ENCODE measurements at places on chromosomes 4 and X.

DNA sequence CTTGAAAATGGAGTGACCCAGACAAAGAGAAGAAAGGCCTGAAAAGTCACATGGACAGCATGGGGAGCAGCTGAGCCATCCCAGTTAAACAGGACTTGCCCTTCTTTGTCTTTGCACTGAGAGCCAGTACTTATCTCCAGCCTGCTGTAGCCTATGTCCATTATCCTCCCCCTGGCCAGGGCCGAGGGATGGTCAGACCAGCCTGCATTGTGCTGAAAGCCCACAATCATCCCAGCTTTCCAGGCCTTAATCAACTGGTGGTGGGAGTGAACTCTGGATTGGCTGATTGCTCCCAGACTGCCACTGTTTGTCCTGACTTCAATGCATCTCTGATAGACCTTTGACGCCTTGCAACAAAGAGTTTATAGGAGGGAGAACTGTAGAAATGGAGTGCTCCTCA is 453.1 kb downstream of the EPHA5 start:
- no peak for DNase-seq

- DNase-seq, result no peak
Measured at GRCh38 chrX:46681849-46682248, 77.1 kb downstream of the SLC9A7 start.

GRCh38 chrX:7946960-7947359 is 19.7 kb upstream of the PNPLA4 start:
- DNase-seq, result no peak

DNA sequence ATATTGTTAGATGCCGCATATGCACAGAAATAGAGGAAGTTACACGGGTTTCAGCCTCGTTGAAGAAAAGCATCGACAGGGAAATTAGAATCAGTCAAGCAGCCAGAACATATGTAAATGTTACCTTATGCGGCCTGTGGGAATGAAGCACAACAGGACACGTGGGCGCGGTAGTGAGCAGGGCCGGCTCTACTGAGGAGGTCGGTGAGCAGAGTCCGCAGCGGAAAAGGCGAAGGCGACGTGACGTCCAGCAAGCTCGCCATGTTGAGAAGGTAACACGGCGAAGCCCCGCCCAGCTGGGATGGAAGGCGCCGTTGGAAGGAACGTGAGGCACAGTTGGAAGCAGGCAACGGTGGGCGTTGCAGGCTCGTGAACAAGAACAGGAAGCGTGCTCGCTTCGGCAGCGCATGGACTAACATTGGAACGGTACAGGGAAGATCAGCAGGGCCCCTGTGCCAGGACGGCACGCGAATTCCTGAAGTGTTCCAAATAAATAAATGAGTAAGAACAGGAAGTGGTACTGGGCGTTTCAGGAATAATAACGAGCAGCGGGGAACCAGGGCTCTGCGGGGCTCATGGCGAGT is 54.6 kb downstream of the MTNR1A start:
- no peak for DNase-seq

DNA sequence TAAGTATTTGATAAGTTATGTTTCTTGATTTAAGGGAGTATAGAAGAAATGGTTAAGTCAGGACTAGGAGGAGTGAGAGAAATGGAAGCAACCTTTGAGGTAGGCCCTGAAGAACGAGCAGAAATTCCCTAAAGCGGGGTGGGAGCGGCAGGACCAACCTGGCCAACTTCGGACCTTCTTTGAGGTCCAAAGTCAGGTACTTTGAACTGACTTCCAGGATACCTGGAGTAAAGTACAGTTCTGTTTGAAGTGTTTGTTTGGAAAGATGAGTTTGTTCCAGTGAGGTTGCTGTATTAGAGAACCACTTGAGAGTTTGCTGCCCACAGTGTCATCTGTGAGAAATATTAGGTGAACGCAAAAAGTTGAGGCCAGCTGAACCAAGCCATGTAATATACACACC is 11.7 kb downstream of the RNF4 start:
- DNase-seq, result no peak

DNA sequence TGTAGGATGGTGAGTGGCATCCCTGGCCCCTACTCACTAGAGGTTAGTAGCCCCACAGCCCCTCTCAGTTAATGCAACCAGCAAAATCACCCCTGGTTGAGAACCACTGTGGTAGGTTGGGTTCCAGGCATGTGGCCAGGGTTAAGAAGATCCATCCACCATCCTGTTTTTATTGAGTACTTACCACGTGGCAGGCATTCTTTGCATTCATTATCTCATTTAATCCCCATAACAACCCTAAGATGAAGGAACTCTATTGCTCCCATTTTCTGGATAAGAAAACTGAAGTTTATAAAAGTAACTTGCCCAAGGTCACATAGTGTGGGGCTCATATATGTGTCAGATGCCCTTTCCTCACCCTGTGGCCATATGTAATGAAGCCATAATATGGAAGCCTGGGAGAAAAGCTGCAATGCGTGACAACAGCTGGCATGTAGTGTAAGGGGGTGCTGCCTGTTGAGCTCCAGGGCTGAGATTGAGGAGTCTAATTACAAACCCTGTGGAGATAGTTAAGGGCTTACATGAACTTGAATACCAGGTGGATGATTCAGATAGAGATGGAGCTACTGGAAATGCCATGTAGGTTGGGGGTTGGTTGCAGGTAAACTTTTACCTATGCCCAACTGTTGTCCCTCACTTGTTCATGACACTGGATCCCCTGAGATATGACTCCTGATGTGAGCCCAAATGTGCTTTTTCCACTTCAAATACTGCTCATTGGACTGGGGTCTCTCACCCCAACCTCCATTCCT is 100.2 kb upstream of the PGRMC2 start:
- DNase-seq, result no peak

DNA sequence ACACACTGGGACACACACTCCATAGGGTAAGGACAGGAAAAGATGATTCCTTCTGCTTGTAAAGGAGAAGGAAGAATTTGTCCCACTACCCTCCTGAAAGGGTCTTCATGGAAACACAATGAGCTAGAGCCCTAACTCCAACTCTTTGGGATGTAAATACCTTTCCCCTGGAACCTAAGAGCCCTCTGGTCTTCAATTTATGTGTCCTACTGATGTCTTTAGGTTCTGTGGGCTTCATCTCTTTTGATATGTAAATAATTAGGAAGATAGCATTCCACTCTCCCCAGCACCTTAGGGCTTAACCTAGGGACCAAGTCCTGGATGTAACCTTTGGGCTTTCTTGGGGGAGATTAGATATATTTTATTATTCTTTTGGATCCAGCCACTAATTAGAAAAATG is 38.3 kb downstream of the PF4 start:
- DNase-seq, result no peak

DNA sequence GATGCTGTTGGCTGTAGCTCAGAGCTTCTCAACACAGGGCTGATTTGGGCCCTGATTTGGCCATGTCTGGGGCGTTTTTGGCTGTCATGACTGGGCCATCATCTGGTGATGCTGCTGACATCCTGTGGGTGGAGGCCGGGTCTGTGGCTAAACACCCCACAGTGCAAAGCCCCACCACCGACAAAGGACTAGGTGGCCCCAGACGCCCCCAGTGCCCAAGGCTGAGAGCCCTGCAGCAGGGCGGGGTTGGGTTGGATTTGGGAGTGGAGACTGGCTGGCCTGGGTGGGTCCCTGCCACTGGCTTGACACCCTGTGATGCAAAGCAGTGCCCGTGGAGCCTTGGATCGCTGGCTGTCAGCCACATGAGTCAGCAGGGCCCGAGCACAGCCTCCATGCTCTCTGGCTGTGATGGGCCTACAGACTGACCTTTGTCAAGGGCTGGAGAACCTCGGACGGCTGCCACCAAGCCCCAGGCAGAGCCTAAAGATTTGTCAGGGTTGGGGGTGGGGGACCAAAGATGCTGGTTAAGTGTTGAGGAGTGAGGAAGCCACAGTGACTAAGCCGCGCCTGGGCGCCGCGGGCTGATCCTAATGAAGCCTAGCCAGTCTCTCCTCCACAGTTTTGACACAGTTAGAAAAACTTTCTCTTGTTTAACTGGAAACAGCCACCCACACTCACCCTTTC is 28.3 kb downstream of the CYTL1 start:
- DNase-seq, result no peak
